NCI-H82 (cell line): ENCODE measurements at places on chromosomes 3 and 15.
A peak's percentile ranks its signal among the peaks of the same experiment; 100 is the strongest.

DNA sequence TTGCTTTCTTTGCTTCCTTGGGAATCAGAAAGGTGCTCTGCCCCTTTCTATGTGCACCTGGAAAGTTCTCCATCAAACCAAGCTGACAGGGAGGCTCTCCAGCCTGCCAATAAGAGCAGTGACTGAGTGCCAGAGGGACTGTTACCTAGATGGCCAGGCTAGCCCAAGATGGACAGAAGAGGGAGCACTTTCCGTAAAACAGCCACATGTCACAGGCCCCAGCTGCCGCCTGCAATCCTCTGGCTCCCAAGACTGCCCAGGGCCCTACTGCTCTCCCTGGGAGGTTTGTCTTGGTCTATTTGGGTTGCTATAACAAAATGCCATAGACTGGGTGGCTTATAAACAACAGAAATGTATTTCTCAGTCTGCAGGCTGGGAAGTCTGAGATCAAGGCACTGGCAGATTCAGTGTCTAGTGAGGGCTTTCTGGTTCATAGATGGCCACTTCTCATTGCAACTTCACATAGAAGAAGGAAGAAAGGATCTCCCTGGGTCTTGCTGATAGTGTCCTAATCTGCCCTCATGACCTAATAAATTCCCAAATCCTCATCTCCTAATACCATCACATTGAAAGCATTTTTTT is 72.3 kb downstream of the TAMM41 start:
- DNase-seq = peak; percentile 83

GRCh38 chr3:46102059-46102779 is 74.9 kb upstream of the XCR1 start:
- no peak for DNase-seq

- no peak for DNase-seq
Measured at GRCh38 chr3:186315581-186316354, 46.3 kb downstream of the DGKG start.

DNA sequence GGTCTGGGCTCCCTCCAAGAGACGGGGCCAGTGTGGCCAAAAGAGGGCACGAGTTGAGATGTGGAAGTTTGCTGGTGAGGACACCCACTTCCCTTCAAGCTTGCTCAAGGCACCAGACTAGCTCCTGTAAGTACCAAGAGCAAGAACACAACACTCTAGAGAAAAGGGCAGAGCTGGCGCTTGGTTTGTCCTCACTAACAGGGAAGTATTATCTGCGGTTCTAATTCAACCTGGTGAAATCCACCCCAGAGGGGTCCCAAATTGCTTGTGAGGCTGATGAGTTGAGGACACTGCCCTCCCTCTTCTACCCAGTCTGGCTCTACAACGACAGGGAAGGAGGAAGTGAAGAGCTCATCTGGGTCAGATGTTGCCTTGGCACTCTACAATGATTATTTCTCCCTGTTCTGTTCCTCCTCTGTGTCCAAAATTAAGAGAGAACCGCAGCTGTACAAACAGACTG is 16.9 kb upstream of the FSIP1 start:
- DNase-seq = no peak

- DNase-seq = no peak
Measured at GRCh38 chr15:39455471-39455991, 125.3 kb upstream of the THBS1 start.

DNA sequence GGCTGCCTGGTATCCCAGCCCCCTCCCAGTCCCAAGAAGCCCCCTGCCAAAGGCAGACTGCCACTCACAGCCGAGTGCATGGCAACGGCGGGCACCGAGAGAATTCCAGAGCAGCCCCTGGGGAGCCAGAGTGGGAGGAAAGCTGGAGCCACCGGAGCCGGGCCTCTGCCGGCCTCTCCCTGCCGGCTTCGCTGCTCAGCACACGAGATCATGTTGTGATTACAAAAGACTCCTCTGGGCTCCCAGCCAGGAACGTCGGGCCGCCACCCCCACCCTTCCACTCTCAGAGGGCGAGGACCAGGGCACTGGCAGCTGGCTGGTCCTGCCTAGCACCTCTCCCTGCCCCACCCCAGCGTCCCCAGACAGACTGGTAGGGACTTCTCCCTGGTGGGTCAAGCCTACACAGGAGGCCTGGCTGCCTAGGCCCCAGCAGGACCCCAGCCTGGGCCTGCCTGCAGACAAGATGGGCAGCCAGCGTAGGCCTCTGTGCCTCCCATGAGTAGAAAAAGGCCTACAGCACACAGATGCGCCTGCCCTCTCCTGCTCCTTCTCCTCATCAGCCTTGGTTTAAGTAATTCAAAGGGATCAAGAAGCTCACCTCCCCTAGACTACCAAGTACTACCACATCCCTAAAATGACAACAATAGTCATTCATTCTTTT is at the start of gene CCDC9B:
Gene CCDC9B, minus strand, starts transcription at position 200 of the 661 bp plus-strand sequence. Its CDS starts 120 bp downstream, at position 80.
- DNase-seq = peak; percentile 82

DNA sequence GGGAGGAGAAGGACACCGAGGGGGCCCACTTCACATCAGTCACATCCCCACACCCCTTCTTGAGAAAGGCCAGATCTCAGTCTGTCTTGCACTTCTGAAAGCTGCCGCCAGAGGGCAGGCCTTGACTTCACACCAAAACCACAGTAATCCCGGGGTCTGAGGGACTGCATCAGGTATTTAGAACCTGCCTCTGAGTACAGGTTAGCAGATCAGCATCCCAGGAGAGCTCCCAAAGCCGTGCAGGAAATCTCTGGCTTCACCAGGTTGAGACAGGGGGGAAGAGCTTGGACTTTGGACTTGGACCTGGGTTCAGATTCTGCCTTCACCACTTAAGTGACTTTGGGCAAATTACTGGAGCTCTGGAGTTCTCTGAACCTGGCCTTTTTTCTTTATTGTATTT is 50.3 kb downstream of the LHFPL4 start:
- peak; percentile 88 for DNase-seq

- DNase-seq = no peak
Measured at GRCh38 chr3:10249833-10250232, 1.6 kb downstream of the TATDN2 start.

DNA sequence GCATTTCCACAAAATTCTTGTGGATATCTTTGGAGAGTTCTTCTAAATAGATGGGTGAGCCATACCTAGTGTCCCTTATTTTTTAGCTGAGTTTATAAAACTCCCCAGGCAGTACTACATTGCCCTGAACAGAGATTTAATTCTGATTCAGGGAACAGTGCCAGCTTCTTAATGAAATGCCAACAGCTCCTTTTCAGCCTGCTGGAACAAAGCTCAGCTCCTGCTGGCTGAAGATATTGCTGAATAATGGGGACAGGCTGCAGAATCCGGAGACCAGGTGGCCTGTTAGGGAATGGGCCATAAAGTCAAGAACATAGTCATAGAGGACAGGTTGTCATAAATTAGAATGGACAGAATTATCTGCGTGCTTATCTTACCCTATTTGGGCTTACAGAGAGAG is 8.9 kb downstream of the HGD start:
- DNase-seq = peak; percentile 42

DNA sequence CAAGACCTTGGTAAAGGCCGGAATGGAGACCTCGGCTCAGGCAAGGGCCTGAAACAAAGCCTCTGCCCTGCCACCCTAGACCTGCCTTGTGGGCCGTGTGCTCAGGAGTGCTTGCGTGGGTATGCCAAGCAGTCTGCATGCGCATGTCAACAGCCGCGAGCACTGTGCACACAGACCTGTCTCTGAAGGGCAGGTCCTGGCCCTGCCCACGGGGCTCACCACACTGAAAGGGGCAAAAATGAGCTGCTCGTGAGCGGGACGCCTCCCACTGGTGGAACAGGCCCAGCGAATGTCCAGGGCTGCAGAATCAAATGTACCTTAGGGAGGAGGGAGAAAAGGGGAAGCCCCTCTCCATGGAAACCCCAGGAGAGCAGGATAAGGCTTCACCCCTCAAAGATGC is 44.3 kb upstream of the FGD5 start:
- DNase-seq = no peak

GRCh38 chr15:52714968-52715367 is 35.8 kb upstream of the ATOSA start:
- DNase-seq = no peak

DNA sequence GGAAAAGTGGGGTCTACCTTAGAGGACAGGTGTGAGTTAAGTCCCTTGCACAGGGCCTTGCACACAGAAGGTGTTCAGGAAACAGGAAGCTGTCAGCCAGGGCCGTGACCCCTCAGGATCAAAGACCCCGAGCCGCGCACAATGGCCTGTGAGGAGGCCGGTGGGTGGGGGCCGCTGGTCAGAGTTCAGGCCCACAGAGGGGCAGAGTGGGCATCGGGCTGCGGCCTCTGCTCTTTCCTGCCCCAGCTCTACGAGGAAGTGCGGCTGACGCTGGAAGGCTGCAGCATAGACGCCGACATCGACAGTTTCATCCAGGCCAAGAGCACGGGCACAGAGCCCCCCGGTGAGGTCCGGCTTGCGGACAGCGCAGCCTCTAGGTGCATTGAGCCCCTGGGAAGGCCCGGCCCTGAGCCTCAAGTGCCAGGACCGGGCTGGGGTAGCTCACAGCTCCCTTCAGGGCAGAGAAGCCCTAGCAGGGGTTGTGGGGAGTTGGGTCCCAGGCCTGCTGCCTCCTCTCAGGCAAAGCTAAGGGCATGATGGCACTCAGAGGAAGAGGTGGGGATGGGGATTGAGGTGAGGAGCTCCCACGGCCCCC is 37.2 kb downstream of the PSTPIP1 start:
- DNase-seq = no peak

DNA sequence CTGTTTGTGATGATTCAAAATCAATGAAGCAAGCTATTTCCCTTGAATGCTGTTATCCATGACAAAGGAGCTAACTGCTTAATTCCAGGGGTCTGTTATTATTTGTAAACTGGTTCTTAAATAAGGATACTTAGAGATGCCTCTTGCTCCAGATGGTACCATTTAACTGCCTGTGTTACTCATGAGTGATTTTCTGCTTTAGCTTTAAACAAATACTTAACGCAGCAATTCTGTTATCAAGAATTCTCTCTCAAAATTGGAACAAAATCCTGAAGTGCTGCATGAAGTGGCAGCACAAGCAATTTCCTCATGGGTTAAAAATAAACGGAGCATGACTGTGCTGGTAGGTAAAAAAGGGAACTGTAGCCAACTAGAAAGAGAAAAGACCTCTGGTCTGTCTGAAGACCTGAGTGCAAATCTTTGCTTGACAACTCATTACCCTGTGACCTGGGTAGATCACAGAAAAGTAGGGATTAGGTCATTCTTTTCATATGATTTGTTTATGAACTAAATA is 62.5 kb upstream of the GBE1 start:
- peak; percentile 30 for DNase-seq

- DNase-seq = peak; percentile 44
Measured at GRCh38 chr3:194401346-194401745, 2.3 kb upstream of the GP5 start.

GRCh38 chr3:127732879-127733350 is 60.2 kb downstream of the ABTB1 start:
- no peak for DNase-seq

GRCh38 chr3:159788291-159788690 is 200.3 kb upstream of the IL12A start:
- DNase-seq = no peak

- no peak for DNase-seq
Measured at GRCh38 chr3:54296531-54296930, 174.2 kb downstream of the CACNA2D3 start.

DNA sequence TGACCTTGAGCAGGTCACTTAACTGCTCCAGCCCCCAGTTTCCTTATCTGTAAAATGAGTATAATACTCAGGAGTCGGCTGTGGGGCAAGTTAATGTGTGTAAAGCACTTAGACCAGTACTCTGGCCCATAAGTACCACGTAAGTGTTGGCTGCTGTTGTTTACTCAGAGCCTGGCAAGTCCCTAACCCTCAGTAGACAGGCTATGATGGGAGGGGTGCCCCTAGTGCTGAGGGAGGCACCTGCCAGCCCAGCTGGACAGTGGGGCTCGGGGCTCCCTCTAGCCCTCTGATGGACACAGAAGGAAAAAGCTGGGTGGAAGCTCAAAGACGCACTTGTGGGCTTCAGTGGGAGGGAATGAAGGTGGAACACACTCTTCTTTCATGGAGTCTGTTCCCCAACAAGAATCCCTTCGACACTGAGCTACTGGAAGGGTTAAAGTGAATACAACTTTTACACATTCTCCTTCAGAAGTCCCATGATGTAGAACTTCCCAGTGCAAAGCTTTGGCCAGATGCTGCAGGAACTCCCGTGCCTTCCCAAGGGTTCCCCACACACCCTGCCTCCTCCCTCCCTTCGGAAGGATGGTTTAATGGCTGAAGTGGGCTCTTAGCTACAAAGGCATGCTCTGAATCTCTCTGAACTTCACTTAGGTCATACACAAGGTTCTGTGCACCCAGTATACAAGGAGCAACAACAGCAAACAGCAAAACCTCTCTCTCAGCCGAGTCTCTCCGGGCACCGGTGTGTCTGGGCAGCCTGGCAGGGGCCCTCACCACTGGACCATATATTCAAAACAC is 25.4 kb downstream of the TMEM44 start:
- no peak for DNase-seq

DNA sequence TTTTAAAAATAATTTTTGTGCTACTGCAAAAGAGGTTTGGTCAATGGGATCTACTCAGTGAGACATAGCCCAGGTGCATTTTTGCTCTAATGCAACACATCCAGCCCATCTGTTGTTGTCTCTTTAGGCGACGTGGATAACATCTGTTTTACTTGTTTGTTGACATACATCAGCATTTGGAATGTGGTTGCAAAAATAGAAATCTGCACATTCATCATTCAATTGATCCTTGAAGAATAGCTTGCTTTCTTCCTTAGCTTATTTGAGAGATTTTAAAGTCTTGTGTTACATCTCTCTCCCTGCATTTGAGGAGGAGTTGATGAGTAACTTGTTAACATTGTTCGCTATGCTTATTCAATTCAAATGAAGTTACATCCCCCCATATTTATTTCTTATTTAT is 1202.3 kb downstream of the NSUN3 start:
- peak; percentile 63 for DNase-seq

DNA sequence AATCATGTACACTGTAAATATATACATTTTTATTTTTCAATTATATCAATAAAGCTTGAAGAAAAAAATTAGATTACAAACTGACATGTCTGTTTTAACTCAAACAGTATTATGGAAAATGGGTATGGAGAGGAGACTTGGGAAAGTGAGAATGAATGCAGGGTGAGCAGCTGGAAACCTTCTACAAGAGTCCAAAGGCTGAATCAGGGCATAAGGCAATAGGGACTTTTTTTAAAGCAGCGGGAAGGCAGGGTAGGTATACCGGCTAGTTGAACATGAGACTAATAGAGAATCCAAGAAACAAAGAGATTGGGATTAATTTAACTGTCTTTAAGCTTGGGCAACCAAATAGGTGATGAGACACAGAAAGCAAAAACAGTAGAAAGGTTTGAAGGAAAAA is 145.3 kb downstream of the NR1I2 start:
- DNase-seq = no peak
